ENCODE measurements at places on chromosomes 6 and 20. TPM values are rescaled to one million over a fixed set of nuclear protein-coding genes. Genes with fewer than 3 reads are reported as not detected.

GRCh38 chr6:117157448-117157847 is 107.9 kb upstream of the VGLL2 start:
- DNase-seq, result no peak

- no peak for DNase-seq
These were observed 21.0 kb downstream of the WASF1 start for GRCh38 chr6:110158479-110158878.

DNA sequence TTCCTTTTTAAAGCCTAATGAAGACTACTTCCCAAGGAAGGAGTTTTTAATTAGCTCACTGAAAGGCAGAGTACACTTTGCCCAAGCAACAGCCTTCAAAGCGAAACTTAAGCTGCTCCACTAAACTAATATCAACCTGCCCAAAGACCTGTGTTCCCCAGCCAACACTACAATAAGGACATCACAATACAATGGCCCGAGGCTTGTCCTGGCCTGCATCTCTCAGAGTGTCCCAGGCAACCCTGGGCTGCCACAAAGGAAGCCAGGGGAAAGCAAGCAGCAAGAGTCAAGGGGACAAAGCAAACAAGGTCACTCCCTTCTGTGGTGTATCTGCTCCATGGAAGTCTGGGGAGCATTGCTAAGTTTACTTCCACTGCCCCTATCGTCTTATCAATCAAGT is 52.3 kb downstream of the PIGU start:
- no peak for DNase-seq

DNA sequence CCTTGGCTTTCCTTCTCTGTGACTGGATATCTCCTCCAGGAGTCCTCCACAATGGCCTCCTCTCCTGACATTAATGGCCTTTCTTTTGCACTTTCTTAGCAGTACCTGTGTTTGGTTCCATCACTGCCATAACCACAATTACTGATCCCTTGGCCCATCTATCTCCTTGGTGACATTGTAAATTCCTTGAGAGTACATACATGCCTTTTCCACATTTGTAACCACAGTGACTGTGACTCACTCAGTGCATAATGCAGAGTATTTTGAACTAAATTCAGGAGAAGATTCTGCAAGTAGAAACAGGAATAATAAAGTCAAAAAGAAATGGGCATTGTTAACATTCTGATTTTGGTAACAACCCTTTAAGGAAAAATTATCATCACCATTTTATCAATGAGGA is 197.2 kb upstream of the SOX4 start:
- DNase-seq, result peak; percentile 52

- DNase-seq, result no peak
These were observed 23.3 kb upstream of the SNRNP48 start for GRCh38 chr6:7566617-7567173.

DNA sequence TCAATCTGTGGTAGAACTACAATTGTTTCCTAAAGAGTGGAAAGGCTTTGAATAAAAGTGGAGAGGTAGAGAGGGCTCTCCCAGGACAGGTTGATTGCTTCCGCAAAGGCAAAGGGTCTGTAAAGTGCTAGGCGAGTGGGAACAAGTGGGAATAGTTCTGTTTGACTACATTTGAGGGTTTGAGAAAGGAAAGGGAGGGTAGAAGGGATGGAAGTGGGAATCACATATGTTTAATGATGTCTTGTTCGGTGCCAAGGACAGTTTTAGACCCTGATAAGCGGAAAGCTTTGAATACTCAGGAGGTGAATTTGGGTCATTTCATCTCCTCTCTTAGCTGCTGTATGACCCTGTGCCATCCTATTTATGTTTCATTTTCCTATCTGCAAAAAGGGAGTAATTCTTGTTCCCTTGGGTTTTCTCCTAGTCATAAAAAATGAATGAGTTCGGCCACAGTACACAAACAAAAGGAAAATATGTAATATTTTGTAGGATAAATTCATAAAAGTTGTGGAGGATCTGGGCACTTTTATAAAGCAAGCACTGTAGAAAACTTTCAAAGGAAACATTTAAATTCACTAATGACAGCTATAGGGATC is 1.7 kb upstream of the PIM1 start:
- no peak for DNase-seq

- no peak for DNase-seq
These were observed 200.0 kb downstream of the WDR27 start for GRCh38 chr6:169501777-169502313.

DNA sequence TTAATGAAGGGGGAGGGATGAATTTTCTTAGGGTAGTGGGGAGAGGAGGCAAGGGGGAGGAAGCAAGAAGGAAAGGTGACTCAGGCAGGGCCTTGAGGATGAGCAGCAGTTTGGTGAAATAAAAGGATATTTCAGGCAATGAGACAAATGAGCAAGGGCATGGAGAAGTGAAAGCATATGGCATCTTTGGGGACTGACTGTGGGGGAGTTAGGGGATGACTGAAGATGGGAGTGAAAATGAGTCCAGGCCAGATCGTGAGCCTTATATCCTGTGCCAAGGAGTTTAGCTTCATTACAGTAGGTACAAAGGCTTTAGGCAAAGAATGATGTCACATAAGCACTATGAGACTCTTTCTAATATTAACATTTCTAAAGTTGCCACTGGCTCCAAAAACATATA is 51.9 kb downstream of the ILRUN start:
- no peak for DNase-seq

GRCh38 chr6:130927305-130927704 is 100.1 kb downstream of the SMLR1 start:
- peak; percentile 40 for DNase-seq

DNA sequence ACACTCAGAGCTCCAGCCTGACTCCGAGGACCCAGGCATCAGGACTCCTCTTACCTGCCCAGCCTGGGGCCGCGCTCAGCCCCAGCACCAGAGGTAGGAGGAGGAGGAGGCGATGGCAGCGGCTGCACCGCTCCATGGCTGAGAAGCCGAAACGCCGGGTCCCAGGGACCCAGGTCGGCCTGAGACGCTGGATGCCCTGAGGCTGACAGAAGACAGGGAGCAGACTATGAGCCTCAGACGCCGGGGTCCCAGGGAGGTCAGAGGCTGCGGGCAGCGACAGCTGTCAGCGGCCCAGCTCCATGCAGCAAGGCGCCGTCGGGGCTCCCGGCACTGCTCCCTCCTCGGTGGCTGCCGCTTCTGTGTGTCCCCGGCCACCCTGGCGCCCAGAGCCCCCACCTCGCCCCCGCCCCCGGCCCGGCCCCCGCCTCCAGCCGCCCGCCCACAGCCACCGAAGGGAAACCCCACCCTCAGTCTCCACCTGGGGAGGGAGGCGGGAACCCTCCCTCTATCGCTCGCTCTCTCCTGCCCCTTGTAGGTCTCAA is at the start of gene COL11A2:
COL11A2 (minus strand) TSS at position 363 of the 542 bp plus-strand sequence; CDS start at position 136, 227 bp downstream.
- no peak for DNase-seq

DNA sequence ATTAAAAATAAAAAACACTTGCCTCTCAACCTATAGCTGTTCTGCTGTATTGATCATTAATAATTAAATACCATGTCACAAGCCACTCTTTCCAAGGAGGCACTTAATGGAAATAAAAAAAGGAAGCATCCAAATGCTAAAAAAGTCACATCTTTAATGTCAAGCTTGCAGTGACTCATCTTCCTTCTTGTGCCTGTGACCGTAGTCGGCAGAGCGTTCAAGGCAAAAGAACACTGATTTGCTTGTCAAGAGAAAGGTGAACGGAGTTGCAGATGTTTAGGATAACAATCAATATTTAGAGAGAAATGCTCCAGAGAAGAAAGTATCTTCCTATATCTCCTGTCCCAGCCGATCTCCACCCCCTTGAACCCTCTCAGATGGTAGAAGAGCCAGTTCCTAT is 341.0 kb upstream of the OPRM1 start:
- DNase-seq, result no peak

- DNase-seq, result peak; percentile 53
These were observed 413.7 kb downstream of the QKI start for GRCh38 chr6:163828038-163828795.

DNA sequence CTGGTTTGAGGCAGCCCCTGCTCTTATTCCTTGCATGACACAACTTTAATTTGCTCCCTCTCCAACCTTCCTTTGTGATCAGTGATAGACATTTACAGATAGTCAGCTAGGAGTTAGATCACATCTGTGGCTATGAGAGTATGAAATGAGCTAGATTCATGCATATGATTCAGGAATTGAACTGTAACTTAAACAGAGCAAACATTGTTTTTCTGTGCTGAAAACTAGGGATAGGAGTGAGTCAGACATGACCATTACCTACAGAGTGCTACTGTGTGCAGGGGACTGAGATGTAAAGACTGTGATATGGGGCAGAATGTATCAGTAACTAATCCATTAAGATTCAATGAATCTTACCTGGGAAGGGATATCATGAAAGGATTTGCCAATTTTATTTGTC is 279.4 kb upstream of the SPTLC3 start:
- DNase-seq, result no peak

GRCh38 chr20:51121901-51122412 is 99.0 kb upstream of the KCNG1 start:
- DNase-seq, result peak; percentile 36

- DNase-seq, result peak; percentile 9
These were observed 105.3 kb upstream of the BMP5 start for GRCh38 chr6:55980627-55981211.

DNA sequence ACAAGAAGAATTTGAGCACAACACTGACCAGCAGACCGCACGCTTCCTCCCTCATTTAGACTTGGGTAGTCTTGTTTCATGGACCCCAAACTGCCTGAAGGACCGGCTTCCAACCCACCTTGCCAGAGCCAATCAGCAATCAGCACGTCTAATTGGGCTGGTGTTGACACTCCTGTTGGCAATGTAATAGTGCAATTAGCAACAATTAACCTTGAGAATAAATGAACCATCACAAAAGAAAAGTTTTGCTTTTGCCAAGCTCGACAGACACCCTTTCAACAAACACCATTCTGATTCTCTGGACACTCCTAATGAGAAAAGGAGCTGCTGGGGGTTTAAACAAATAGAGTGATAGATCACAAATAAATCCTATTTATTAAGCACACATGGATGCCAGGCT is 61.0 kb downstream of the EDN3 start:
- DNase-seq, result no peak

DNA sequence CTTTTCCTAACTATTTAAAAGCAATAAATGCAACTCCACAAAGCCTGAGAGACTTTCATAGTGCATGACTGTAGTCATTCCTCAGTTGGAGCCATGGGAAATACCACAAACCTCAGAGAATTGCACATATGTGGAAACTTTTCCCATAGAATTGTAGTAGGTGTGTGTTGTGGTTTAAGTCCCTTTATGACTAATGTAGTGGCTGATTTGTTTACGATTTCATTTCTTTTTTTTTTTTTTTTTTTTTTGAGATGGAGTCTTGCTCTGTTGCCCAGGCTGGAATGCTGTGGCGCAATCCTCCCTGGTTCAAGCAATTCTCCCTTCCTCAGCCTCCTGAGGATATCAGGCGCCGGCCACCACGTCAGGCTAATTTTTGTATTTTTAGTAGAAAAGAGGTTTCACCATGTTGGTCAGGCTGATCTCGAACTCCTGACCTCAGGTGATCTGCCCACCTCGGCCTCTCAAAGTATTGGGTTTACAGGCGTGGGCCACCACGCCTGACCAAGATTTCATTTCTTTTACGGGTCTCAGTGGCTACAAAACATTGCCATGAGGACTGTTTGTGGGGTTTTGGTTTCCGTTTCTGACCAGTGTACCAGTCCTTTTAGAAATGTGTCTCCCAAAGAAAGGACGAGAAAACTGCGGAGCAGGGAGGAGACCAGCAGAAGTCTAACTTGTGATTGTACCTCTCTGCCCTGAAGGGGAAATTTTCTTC is 212.1 kb upstream of the MARCKS start:
- peak; percentile 99 for DNase-seq

GRCh38 chr20:20519269-20519668 is 151.4 kb downstream of the INSM1 start:
- DNase-seq, result no peak

- no peak for DNase-seq
These were observed 37.7 kb upstream of the RNF8 start for GRCh38 chr6:37316071-37316470.

- DNase-seq, result no peak
These were observed 40.1 kb downstream of the DACT2 start for GRCh38 chr6:168279403-168279935.

- no peak for DNase-seq
These were observed 17.7 kb upstream of the BAK1 start for GRCh38 chr6:33597551-33598322.

- no peak for DNase-seq
These were observed 68.1 kb downstream of the SHLD1 start for GRCh38 chr20:5818346-5818681.

GRCh38 chr6:149918151-149918905 is 4.6 kb downstream of the RAET1G start:
- no peak for DNase-seq

DNA sequence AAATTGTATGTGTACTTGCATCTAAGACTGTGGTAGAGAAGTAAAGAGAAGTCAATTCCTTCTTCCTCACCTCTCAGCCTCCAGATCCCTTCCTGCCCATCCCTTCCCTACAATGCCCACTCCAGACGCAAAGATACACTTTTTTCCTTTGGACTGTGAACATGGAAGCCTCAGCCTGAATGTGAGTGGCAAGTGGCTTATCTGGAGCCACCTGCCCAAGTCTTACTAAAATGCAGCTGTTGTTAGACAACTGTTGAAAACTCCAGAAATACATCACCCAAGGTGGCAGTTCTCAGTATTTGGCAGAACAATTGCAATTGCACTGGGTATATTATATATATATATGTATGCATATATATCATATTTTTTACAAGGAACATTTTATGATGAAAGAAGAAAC is 7.5 kb downstream of the VGLL2 start:
- DNase-seq, result no peak

DNA sequence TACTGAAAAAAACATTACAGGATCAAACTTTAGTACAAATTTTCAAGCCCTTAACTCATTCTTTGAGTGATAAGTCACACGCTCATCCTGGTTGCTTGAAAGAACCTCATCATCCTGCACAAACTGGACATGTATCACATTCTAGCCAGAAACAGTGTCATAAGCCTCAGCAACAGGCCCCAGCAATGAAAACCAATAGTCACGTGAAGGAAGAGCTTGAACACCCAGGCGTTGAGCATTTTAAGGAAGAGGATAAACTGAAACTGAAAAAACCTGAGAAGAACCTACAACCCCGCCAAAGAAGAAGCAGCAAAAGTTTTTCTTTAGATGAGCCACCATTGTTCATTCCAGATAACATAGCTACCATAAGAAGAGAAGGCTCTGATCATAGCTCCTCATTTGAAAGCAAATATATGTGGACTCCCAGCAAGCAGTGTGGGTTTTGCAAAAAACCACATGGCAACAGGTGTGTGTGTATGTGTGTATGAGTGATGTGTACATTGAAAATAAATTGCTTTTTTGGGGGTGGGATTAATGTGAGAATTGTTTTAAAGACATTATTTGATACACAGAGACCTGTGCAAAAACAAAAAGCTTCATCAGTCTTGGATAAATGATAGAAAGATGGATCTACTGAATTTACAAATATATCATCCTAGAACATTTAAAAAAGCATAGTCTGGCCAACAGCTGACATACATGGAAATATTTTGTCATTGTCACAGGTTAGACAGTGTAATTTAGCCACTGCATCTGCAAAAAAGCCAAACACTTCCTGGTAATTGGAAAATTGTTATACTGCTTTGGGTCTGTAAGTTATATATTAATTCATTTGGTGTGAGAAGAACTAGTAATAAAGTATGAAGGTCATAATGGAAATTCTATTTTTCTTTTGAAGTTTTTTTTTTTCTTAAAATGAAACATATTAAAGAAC is 50.1 kb downstream of the PHF3 start:
- no peak for DNase-seq

The DEFB127 gene
- total RNA-seq, result not detected

The CDH4 gene
- 4.8 TPM for total RNA-seq

The SYTL3 gene
- 4.6 TPM for total RNA-seq

The DDO gene
- 8.7 TPM for total RNA-seq

The ZFP64 gene
- 14.7 TPM for total RNA-seq

The HLA-F gene
- 5.4 TPM for total RNA-seq

The PREP gene
- total RNA-seq, result 18.3 TPM

The IFNGR1 gene
- total RNA-seq, result 123 TPM
